ENCODE measurements at places on chromosomes 7 and 10.

GRCh38 chr10:132238371-132239125 lies 51.8 kb downstream of the DPYSL4 start:
- DNase-seq = no peak
- no peaks in the 10 kb centered on the region for H3K4me1 ChIP-seq

- H3K27ac ChIP-seq = no peak overlapping the region
- peaks cover 6% of the 10 kb centered on the region for H3K27me3 ChIP-seq
- no peaks in the 10 kb centered on the region for H3K36me3 ChIP-seq
- H3K4me1 ChIP-seq = no peaks in the 10 kb centered on the region
These were observed 36.5 kb upstream of the JAZF1 start for GRCh38 chr7:28217143-28217542.

GRCh38 chr7:133789974-133790373 lies 337.2 kb upstream of the LRGUK start:
- no peak for DNase-seq
- no peak overlapping the region for H3K27ac ChIP-seq
- no peaks in the 10 kb centered on the region for H3K36me3 ChIP-seq
- peaks cover 8% of the 10 kb centered on the region for H3K4me1 ChIP-seq
- H3K27me3 ChIP-seq = no peaks in the 10 kb centered on the region

DNA sequence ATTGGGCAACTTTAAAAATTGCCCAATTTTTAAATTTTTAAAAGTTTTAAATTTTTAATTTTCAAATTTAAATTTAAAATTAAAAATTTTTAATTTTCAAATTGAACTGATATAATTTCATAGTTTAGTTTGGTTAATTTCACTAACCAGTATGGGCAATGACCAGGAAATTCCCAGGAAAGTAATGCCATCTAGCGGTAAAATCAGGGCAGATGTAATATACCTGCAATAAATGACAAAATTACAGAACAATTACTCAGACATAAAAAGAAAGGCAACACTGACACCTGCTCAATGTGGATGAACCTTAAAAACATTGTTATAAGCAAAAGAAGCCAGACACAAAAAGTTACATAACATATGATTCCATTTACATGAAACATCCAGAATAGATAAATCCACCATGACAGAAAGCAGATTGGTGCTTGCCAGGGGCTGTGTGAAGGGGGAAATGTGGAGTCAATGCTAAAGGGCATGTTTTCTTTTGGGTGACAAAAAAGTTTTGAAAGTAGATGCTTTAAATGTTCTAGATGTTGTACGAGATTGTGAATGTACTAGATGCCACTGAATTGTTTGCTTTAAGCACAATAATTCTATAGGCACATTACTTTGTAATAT lies 28.6 kb upstream of the SLC16A12 start:
- peaks cover 32% of the 10 kb centered on the region for H3K4me1 ChIP-seq
- H3K27me3 ChIP-seq = peaks cover 1% of the 10 kb centered on the region
- no peak overlapping the region for H3K27ac ChIP-seq
- no peak overlapping the region for H3K4me3 ChIP-seq

DNA sequence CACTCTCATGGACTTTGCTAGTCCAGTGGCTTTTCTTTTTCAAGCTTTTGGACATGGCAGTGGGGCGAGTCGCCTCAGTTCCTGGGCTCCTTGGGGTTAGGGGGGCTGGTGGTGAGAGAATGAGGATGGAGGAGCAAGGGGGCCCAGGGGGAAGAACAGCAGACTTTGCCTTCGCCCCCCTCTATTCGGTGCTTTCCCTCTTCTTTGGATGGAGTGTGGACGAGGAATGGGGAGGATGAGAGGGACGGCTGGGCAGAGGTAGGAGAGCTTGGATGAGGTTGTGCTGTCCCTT lies 255 bp downstream of the MAGI2 start:
- H3K4me3 ChIP-seq = peak overlapping the region; percentile 95
- H3K36me3 ChIP-seq = peaks cover 38% of the 10 kb centered on the region
- peak overlapping the region; percentile 97 for H3K27ac ChIP-seq
- peaks cover 76% of the 10 kb centered on the region for H3K4me1 ChIP-seq
- peaks cover 3% of the 10 kb centered on the region for H3K27me3 ChIP-seq

DNA sequence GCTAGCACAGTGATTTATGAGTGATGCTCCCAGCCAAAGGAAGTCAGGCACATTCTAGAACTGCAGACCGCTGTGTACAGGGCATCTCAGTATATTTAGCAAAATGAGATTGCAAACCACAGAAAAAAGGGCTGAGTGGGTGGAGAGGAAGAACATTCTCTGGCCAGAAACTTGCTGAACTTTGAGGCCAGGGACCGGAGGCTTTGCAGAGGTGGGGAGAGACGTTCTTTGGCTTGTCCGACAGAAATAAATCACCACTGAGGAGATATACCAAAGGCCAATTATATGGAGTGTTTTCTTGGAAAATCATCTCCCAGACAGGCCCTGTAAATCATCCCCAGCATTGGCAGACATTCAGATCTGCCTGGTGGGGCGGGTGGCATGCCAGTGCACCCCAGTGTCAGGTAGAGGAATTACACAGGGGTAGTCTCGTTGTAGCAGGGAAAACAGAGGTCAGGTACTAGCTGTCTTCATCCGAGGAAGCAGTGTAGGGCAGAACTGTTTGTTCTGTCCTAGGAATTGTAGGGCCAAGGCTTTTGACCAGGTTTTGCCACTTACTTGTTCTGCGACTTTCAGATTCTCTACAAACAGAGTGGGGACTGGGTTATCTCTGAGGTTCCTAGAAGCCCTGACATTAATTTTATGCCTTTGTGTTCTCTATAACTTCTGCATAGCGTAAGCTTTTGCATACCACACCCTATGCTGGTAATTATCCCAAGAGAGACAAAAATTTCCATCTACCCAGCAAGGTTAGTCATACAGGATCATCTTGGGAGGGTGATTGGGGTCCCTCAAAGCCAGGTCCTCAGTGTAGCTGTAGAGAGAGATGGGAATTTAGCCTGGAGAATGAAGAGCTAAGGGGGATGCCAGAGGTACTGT lies 655.6 kb downstream of the LRMDA start:
- H3K4me3 ChIP-seq = peak overlapping the region; percentile 46
- peak overlapping the region; percentile 40 for H3K27ac ChIP-seq
- H3K36me3 ChIP-seq = no peaks in the 10 kb centered on the region
- peaks cover 32% of the 10 kb centered on the region for H3K4me1 ChIP-seq

Measured in HFFc6 (cell line).